ENCODE measurements at places on chromosomes 3 and 15.

DNA sequence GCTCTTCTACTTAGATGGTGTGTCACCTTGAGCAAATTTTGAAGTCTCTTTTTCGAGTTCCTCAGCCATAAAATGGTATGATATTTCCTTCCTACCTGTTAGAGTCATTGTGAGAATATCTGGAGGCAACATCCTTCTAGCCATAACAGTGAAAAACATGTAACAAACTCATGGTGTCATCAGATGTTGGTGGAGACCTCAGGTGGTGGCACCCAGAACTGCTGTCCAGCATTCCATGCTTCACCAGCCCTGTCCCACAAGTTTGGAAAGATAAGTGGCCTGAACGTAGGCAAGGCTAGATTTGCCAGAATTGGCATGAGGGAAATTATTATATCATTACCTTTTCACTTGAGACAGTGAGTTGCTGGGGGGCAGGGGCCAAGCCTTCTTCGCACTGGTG is 30.4 kb downstream of the GASK1A start:
- no peak for DNase-seq

DNA sequence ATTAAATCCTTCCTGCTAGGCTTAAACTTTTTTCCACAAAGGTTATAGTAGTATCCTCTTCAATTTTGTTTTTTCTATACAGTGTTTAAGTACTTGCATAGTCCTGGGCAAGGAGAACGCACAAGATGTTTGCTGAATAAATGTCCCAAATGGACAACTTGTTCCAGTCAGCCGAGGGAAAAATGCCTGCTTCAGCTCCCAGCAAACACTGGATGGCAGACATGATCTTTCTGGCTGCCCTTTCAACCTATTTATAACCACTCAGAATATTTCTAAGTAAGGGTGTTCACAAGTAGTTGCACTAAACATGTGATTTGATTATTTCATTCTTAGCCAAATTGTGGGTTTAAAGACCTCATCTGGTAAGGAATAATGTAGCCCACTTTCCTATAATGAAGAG is 29.8 kb downstream of the GNB4 start:
- DNase-seq = peak; percentile 35

DNA sequence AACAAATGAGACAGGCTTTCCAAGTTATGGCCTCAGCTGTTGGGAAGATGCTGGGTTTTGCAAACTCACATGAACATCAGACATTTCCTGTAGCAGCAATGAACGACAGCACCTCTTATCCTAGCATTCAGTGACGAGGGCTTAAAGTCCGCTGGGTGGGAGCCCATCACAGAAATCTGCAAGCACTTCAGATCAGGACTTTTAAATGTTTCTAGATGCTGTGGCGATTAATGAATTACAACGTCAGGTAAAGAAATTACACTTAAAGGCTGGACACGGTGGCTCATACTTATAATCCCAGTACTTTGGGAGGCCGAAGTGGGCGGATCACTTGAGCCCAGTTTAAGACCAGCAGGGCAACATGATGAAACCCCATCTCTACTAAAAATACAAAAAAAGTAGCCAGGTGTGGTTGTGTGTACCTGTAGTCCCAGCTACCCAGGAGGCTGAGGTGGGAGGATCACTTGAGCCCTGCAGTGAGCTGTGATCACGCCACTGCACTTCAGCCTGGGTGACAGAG is 3.9 kb downstream of the AEN start:
- no peak for DNase-seq

DNA sequence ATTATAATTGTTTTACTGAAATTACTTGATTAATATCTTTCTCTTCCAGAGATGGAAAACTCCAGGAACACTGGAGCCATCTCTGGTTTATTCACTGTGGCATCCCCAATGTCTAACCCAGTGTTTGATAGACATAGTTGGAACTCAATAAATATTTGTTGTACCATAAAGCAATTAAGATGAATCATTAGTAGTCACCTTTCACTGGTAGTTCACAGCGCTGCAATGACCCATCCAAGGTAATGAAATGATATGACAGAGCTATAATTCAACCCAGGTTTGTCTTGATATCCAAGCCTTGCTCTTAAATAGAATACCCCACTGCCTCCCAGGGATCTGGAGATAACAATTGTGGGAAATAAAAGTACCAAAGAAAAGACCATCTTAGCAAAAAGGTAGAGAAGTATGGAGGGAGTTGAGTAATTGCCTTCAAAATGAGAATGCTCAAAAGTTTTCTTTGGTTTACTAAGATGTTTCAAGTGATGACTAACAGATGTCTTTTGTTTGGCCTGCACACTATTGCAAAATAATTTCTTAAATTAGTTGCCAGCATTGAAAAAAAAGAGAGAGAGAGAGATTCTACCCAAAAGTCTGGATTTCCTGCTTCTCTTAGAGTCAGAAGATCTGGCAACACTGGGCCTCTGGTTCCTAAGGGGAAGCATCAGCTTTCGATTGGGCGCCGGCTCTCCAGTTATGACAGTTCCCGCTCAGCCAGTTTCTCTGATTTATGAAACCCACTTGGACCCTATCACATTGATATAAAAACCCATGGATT is 348.5 kb downstream of the ERC2 start:
- no peak for DNase-seq

- DNase-seq = peak; percentile 69
Observed at GRCh38 chr15:37079726-37080125, 20.6 kb downstream of the MEIS2 start.

GRCh38 chr15:100034191-100034590 is 301.0 kb upstream of the LYSMD4 start:
- DNase-seq = no peak

DNA sequence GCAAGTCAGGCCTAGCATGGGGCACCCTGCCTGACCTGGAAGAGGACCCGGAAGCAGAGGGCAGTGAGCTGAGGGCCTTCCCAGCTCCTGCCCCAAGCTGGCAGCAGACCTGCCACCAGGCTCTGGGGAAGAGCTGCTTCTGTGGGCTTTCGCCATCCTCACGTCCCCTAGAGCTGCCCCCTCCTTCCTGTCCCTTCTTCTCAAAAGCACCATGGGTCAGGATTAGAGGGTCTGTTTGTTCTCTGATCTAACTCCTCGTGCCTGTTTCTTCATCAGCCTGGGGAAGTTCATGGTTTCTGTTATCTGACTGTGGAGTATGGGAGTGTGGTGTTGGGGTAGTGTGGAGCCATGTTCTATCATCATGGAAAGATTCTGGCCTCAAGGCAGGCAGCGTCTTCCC is 58.4 kb upstream of the POLG start:
- no peak for DNase-seq

GRCh38 chr3:160968761-160969160 is 136.4 kb downstream of the B3GALNT1 start:
- DNase-seq = no peak

DNA sequence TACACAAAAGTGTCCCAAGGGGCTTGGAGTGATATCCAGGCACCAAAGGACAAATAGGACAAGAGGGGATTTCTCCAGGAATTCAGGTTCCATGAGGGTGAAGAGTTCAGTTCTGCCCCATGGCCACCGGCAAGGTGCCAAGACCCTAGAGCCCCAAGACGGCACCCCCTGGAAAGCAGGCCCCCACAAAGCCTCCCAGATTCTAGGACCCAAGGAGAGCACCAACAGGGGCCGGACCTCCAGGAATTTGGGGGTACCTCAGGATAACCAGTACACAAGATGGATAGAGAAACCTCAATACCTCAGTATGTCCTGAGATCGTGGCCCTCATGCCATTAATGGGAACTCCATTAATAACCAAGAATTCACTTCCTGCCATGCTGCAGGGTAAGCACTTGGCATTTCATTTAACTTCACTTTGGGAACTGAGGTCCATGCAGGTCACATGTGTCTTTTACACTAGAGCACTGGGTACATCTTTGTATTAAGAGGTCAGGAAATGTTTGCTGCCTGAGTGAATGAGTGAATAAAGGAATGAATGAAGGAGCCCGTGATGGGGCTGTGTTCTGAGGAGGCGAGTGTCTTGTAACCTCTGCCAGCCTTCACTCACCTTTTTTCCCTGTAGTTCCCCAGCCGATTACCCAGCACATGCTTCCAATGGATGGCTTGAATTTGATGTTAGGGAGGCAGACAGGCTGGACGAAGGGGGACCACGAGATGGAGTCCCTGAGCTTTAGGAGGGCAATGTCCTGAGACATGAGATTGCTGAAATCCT is 15.5 kb upstream of the PRSS50 start:
- DNase-seq = no peak

- no peak for DNase-seq
Observed at GRCh38 chr3:60220768-60221167, 1030.5 kb downstream of the FHIT start.

- DNase-seq = no peak
Observed at GRCh38 chr3:194137506-194138474, 1.8 kb downstream of the HES1 start.

- no peak for DNase-seq
Observed at GRCh38 chr15:90787881-90788280, 70.7 kb downstream of the BLM start.

GRCh38 chr3:196867507-196868296 is at the start of gene SENP5:
TSS of gene SENP5 (plus strand) at chr3:196867920. CDS start at chr3:196885182, 17,262 bp downstream.
- peak; percentile 91 for DNase-seq

DNA sequence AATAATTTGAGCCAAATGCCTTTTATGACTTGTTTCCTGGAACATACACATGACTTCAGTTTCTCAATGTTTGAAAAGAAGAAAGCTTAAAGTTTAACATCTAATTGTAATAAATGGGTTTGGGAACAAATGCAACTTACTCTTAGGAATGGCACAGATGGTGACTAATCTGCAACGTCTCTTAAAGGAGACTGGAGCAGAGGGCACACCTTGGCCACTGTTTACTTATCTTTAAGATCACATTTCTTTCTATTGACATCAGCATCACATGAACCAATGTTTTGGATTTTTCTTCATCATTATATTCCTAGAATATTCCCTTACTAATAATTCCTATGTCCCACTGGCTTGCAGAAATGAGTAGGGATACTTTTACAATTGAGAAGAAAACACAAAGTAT is 229.5 kb downstream of the CHL1 start:
- no peak for DNase-seq

DNA sequence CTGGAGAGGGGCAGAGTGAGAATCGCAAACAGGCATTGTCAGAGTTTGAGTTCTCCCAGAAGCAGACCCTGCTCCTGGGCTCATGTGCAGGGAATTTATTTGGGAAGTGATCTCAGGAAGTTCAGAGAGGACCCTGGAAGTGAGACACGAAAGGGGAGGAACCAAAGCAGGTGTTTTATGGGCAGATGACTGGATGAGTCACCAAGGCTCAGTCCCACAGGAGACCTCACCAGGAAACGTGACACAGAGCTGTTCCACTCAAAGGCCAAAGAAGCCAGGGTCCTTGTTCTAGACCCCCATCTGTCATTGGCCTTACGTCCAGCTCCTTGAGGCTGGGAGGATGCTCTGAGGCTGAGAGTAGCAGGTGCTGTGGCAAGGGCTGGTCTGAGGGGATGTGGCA is 43.4 kb upstream of the SEC22A start:
- DNase-seq = no peak

DNA sequence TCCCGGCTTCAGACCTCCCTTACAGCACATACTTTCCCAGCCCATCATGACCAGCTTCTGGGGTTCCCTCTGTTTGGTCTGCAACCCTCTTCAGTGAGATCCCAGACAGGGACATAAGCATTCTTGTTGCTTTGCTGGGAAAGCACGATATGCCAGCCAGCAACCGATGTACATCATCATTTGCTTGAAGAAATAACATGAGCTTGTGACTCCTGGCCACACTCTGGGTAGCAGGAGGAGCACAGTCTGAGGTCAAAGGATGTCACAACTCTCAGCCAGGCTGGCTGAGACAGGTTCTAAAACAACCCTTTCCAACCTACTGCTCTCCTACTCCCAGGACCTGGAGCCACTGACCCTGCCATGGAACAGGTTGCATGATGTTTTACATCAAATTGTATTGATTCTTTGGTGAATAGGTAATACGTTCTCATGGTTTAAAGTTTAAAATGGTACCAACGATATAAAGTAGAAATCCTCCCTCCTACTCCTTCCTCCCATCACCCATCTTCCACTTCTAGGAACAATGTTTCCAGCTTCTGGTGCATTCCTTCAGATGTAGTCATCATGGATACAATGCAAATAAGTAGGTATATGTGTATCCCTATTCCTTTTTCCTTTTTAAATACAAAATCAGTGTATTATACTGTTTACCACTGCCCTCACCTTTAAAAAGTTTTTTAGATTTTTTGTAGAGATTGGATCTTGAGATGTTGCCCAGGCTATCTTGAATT is 190.3 kb downstream of the OPA1 start:
- DNase-seq = no peak

DNA sequence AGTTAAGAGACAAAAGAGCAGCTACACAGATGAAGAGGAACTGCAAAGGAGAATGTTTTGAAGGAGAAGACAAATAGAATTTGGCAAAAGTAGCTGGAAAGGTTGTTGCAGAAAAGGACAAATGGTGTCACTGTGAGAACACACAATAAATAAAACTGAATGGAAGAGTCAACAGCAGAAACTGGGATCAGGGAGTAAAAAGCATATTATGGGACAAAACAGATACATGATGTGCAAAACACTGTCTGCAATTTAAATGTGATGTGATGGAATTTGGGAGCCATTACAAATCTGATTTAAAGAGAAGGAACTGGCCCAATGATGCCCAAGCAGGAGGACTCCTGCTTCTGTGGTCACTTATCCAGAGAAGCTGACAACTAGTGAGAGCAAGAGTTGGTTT is 46.1 kb downstream of the CD47 start:
- DNase-seq = no peak

- no peak for DNase-seq
Observed at GRCh38 chr3:79869461-79870312, 101.9 kb upstream of the ROBO1 start.

DNA sequence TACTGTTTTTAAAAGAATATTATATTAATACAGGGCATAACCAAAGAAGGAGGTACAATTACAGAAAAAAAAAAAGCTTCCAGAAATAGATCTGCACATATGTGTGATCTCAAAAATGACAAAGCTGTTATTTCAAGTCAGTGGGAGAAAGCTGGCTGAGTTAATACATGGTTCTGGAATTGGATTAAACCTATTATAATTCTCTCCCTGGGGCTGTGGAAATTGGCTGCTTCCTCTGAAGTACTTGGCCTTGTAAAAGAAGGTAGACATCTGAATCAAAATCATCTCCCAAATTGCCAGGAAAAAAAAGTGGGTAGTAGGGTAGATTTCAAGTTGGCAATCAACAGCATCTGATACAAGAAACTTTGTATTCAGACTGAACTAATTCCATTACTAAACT is 723.9 kb upstream of the ALCAM start:
- peak; percentile 1 for DNase-seq

GRCh38 chr3:95751509-95751908 is 1062.9 kb upstream of the EPHA6 start:
- no peak for DNase-seq

GRCh38 chr3:58124387-58124786 is 86.4 kb downstream of the DNASE1L3 start:
- no peak for DNase-seq

All from putamen (tissue), 1 donor.